ENCODE measurements at places on chromosomes 12 and 14.

GRCh38 chr12:6840330-6840729 is 395 bp upstream of the GNB3 start:
- DNase-seq = no peak

GRCh38 chr14:103143506-103143905 is 20.2 kb downstream of the TNFAIP2 start:
- no peak for DNase-seq

- no peak for DNase-seq
These were observed 10.1 kb downstream of the FBXL14 start for GRCh38 chr12:1584326-1584725.

- DNase-seq = no peak
These were observed 109.7 kb upstream of the PRMT8 start for GRCh38 chr12:3381059-3382047.

DNA sequence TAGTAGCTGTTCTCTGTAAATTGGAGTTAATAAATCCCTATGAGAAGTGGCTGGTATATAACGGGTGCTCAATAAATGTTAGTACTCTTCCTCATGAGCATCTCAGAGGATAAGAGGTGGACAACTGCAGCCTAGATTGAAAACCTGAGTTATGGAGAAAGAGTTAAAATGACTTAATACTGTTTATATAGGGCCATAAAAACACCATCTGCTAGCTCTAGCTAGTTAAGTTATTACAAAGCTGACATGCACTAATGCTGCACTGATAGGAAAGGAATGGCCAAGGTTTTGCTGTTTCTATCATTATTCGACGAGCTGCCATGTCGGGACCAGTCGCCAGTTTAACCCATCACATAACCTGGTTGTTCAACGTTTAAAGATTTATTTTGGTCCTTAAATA is 72.0 kb upstream of the SEL1L start:
- DNase-seq = no peak

- no peak for DNase-seq
These were observed 34.1 kb downstream of the ITGA7 start for GRCh38 chr12:55673638-55674037.

GRCh38 chr12:15544589-15544988 is 222.3 kb downstream of the PTPRO start:
- no peak for DNase-seq

- peak; percentile 97 for DNase-seq
These were observed 113.0 kb upstream of the RAP1B start for GRCh38 chr12:68497702-68498101.

GRCh38 chr12:101050631-101051030 is 159.4 kb downstream of the SLC5A8 start:
- no peak for DNase-seq

All from RCC 7860 (cell line).